ENCODE measurements at places on chromosomes 1 and 21. TPM values are rescaled to one million over a fixed set of nuclear protein-coding genes. Genes with fewer than 3 reads are reported as not detected.

- DNase-seq, result no peak
These were observed 26.1 kb downstream of the NR5A2 start for GRCh38 chr1:200053646-200054045.

The PGLYRP4 gene
- polyA plus RNA-seq, result not detected

- DNase-seq, result no peak
These were observed 120.7 kb downstream of the SEC16B start for GRCh38 chr1:177849130-177849529.

DNA sequence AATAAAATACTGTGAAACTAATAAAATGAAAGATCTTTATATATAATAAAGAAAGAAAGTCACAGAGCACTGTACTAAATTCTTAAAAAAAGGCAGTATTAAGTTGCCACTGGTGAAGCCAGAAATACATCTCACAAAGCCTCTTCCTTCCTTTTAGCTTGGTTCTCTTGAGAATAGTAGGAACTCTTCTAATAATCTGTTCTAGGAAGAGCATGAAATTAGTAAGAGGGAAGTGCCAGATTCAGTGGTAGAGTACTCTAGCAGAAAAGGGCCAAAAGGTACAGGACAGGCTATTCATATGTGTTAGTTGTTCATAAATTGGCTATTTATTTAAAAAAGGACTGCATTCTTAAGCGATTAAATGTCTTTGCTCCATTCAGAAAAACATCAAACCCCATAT lies 33.7 kb downstream of the CTTNBP2NL start:
- no peak for DNase-seq

The S100A7A gene
- not detected for polyA plus RNA-seq

The SPRR2E gene
- not detected for polyA plus RNA-seq

DNA sequence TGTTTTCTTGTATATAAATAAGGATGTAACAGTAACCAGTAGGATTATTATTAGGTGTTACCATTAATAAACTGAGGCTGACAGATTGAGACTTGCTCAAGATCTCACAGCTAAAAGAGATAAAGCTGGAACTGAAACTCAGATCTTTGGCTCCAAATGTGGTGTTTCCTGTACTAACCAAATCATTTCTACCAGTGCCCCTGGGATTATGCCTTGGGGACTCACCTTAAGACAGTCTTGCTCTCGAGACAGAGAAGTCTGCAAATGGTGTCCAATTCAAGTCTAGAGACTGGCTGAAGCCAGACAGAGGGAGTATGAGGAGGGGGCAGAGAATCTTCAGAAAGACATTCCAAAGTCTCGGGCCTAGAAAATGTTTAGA lies 593 bp upstream of the CD53 start:
- DNase-seq, result no peak

DNA sequence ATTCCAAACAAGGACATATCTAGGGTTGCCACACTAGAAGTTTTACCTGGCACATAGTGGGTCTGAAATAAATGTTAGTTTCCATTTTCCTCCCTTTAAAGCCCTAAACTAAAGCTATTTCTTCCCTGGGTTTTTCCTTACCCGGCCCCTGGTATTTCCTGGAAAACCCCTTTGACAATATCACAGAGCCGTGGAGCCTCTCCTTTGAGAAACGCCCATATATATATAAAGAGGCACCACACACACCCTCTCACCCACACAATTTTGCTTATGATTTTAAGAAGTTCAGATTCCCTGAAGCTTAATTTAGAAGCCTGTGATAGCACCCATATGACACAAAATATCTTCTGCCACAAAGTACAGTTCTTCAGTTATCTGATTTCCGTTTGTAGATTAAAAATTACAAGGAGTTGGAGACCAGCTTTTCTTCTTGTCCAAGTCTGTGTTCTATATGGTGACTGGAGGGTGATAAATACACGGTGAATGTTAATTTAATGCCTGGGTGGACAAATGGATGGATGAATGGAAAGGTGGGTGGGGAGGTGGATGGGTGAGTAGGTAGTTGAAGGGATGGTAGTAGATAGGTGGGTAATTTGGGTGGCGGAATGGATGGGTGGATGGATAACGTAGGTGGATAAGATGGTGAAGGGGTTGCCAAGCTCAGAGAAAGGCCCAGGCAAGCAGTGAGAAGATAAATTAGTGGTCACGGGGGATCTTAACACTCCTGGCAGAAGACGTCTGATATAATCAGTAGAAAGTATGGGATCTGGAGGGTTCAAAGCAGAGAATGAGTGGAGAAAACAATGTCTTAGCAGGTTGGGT lies 154.4 kb upstream of the FGGY start:
- DNase-seq, result no peak

The TBX19 gene
- 2.3 TPM for polyA plus RNA-seq

DNA sequence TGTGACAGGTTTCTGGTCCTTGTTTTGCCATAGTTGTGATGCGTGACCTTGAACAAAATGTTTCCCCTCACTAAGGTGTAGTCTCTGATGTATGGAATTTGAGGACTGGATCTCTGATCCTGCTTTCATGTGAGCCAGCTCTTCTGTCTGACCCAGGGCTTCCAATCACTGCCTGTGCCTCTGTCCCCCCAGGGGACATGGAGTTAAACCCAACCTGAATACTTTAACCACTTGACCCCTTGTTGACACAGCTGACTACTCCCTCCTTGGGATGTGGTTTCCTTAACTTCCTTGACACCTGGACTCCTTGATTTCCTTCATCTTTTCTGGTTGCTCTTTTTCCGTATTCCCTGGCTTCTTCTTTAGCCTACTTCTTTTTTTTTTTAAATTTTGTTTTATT lies 36.0 kb upstream of the SSBP3 start:
- DNase-seq, result no peak

DNA sequence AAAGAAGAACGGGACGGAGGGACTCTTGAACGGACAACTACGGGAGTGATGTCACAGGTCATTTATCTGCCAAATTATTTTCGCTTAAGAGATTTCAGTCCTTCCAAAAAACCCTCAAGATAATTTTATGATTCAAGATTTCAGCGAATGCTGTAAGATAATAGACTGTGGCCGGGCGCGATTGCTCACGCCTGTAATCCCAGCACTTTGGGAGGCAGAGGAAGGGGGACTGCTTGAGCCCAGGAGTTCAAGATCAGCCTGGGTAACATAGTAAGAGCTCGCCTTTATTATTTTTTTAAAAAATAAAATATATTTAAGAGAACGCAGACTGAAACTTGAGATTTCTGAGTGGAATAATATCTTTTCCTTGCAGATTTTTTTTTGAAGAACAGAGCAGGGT lies 609 bp downstream of the RWDD2B start:
- DNase-seq, result no peak

DNA sequence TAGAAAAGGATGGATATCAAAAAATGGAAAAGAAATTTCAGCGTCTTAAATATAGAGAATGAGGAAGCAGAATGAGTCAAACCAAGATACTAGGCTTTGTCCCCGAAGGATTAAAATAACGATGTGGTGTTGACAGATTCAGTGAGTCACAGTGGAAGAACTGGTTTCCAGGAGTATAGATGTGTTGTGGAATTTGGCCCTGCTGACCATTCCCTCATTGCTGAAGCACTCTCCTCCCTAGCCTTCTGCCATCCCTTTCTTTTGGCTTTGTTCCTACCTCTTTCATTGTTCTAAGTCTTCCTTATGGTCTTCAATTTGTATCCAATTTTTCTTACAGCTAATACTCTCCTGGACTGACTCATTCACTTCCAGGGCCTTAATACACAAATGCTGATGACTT lies 23.1 kb upstream of the USP25 start:
- peak; percentile 77 for DNase-seq

DNA sequence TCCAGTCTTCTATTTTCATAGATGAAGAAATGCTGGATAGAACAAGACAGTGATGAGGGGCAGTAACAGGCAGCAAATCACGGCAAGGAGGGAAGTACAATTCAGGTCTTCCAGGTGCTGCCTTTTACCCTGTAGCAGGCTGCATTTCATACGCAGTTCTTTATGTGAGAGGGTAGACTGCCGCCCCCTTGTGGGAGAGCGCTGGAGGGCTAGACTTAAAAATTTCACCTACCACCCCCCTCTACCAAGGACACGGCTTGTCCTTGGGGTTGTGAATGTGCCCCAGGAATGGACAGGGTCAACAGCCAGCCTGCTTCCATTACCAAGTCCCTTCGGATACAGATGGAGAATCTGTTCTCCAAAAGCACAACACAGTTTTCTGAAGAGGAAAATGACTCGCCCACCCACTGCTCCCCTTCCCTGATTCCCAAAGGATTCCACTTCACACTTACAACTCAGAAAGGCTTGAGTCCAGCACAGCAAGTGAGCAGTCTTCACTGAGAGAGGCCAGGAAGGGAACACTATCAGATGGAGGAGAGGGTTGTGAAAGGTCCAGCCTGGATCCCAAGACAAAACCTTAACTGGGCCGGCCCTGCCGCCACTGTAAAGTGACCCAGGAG lies 7.4 kb downstream of the WDR77 start:
- DNase-seq, result no peak

All from BJ (cell line).